ENCODE measurements at places on chromosomes 13 and 19.

- peak; percentile 81 for DNase-seq
These were observed at the start of gene ANGPTL4 for GRCh38 chr19:8363803-8364771. TSS of gene ANGPTL4 (plus strand) at chr19:8364155. CDS start at chr19:8364322, 167 bp downstream.

- DNase-seq: no peak
These were observed 1.3 kb downstream of the OSCAR start for GRCh38 chr19:54099190-54099902.

DNA sequence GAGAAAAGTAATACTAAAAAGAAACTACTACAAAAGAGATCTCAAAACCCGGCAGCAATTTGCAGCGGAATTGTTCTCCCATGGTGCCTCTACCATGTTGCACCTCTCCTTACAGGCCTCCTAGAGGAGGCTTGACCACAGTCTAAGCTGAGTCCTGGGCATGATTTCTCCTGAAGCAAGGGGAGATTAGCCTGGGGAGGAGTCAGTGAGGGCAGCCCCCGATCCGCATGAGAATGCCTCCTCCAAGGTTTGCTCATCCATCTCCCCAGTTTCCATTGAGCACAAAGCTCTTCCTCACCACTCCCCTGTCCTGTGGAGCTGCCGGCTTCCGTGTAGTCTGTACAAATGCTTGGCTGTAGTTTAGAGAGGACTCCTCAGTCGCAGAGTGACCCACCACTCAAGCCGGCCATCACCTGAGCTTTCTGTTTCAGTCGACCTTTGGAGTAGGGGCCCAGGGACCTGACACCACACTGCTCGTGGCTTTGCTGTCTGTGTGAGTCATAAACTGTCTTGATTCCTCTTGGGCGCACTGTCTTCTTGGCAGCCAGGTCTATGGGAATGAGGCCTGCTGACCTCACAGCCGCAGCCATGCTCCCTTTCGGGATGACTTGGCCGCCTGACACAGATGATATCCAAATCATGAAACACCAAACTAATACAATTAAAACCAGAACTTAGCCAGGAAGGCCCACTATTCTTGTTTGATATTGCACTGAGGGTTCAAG, 72.3 kb downstream of the C1QTNF9 start:
- DNase-seq: peak; percentile 90

DNA sequence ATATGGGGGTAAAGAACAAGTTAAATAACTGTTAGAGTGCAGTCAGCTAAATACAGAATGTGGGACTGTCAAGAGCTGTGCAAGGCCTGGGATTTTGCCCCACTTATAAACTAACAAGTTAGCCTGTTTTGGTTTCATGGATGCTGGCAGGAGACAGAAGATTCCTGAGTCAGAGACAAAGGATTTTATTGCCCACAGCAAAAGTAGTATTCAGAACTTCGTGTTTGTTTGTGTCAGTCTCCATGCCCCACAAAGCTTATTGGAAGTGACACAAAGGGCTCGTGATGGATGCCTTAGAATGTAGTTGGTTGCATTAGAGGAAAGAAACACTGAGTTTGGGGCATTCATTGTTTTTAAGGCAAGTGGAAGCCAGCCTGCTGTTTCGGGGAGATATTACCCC, 22.2 kb upstream of the SPRYD7 start:
- peak; percentile 3 for DNase-seq

GRCh38 chr13:61608138-61608537, 192.5 kb upstream of the PCDH20 start:
- no peak for DNase-seq

GRCh38 chr19:50790922-50791467, 780 bp downstream of the ACP4 start:
- no peak for DNase-seq

GRCh38 chr19:53007606-53008005, 6.1 kb upstream of the ERVV-1 start:
- DNase-seq: no peak

- DNase-seq: no peak
These were observed 534.5 kb downstream of the KLF5 start for GRCh38 chr13:73593199-73593765.

- DNase-seq: peak; percentile 41
These were observed 4.7 kb downstream of the TEX30 start for GRCh38 chr13:102768909-102769308.

DNA sequence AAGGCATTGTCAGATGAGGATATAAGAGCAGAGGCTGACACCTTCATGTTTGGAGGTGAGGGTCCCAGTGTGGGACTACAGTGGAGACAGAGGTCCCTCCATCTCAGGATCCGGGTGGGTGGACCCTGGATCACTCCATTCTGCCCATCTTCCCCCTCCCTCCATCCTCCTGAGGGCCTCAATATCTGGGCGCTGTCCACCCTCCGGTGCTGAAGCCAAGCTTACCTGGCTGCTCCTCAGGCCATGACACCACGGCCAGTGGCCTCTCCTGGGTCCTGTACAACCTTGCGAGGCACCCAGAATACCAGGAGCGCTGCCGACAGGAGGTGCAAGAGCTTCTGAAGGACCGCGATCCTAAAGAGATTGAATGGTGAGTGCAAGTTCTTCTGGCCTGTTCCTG, 11.9 kb downstream of the CYP4F12 start:
- no peak for DNase-seq

DNA sequence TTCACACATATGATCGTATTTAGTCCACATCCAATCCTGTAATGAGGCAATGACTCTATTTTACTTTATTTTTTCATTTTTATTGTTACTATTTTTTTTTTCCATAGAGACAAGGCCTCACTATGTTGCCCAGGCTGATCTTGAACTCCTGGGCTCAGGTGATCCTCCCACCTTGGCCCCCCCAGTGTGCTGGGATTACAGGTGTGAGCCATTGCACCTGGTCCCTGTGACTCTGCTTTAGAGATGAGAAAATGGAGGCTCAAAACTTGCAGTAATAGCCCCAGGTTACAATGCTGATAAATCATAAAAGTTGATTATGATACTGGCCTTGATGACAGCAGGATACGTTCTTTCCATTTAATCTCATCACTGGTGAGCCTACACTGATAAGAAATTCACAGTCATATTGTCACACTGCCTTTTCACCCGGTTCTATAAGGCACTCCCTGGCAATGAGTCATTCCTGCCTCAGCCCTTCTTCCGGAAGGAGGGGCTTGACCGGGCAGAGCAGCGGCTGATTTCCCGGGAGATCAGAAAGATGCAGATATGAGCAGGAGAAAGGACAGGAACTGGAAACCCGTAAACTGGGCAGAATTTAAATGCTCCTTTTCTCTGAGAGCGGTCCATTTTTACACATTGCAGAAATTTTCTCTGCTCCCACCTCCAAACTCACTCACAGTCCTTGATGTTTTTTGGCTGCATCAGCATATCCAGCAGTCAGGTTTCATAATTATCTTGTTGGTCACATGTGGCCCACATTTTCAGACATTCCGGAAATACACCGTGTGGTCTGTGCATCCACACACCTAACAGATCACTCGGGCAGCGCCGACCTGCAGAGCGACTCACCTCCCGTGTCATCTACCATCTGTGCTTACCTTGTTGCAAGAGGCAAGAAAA, 616.4 kb downstream of the EFNB2 start:
- peak; percentile 83 for DNase-seq

DNA sequence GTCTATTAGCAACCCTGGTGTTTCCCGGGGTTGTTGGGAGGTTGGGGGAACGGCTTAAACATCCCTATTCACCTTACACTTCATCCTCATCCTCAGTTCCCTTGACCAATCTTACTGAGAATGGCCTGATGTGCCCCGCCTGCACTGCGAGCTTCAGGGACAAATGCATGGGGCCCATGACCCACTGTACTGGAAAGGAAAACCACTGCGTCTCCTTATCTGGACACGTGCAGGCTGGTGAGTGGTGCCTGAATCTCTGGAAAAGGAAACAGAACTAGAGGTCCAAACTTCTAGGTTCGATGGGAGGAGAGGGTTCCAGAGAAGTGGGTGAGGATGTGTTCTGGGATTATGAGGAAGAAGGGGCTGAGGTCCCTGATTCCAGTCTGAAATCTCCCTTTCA, 5.9 kb downstream of the PINLYP start:
- DNase-seq: no peak

DNA sequence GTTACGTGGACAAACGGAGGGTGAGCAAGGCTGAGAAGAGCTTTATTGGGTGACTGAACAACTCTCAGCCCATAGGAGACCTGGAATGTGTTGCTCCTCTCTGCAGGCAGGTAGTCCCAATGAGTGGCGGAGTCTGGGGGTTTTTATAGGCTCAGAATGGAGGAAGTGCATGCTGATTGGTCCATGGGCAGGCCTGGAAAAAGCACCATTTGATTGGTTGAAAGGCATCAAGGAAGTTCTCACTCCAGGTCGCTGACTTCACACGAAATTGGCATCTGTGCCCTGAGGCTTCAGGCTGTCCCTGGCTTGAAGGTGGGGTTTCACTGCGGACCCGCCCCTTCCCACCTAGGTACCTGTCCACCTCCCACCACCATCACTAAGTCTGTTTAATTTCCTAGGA, 65.4 kb downstream of the SPATA13 start:
- DNase-seq: no peak

DNA sequence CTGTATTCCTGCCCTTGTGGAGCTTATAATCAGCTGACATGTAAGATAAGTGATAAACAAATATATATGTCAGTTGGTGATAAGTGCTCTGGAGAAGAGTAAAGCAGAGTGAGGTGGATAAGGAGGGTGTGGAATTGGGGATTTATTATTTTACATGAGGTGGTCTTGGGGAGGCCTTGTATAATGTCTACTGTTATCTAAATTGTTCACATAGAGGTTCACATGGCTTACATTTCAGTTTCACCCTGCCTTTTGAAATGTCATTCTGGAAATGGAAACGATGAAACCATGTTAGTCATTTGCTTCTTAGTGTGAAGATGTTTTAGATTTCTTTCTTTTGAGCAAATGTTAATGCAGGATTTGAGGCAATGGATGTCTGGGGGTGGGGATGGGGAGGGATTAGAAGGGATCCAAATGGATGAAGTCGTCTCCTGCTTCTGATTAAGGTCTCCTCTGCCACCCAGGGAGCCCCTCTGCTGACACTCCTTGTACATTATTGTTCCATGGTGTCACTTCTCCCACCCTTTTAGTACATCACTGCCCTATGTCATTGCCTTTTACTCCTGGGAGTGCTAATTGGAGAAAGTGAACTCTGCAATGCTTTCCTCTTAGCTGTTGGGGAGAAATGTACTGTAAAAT, 14.0 kb downstream of the B3GLCT start:
- no peak for DNase-seq

GRCh38 chr19:32671883-32672593, 2.9 kb downstream of the ANKRD27 start:
- no peak for DNase-seq

GRCh38 chr19:49636233-49636932, 3.6 kb downstream of the RRAS start:
- no peak for DNase-seq

- DNase-seq: peak; percentile 49
These were observed 111.4 kb upstream of the C1QTNF9B start for GRCh38 chr13:24008679-24009078.

DNA sequence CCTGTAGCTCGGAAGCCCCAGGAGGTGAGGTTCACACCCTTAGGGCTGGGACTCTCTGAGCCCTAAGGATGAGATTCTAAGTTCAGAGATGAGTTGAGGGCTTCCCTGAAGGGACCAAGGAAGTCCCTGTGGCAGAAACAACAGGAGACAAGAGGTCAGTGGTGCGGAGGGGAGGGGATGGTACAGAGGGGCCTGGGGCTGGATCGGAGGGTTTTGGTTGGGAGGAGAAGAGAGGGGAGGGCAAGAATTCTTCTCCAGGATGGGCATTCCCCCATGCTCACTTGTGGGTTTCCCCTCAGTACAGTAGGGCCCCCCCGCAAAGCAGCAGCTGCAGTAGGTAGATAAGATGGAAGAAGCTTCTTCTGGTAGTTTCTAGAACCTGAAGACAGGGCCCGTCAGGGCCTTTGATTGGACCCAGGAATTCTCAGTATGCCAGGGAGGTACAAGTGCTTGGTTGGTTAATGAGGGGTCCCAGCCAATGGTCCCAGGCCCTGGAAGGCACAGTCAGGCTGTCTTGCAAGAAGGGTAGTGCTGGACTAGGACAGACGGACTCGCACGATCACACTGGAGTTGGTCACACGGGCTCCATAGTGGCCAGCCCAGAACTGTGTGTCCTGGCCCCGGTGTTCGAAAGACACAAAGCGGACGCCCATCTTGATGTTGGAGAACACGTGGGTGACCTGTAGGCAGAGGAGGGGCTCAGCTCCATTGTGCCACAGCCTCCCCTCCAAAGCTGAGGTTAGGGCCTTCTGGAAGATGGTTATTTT, 7.3 kb downstream of the FBXO27 start:
- DNase-seq: no peak

DNA sequence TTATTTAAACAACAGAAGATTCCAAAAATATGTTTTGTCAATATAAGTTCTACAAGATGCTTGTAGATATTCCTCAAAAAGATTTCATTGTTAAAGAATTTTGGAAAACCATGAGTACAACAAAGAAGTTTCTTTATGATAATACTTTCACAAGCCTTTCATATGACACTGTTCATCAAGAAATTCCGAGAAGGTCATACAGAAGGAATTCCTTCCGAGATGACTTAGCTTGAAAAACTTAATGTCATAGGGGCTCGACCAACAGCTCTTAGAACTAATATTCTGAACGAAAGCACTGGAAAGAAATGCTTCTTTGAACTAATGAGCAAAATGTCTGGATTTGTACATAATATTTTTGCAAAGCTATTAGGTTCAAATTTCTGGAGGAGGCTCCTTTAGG, 403.4 kb downstream of the KLF5 start:
- no peak for DNase-seq

GRCh38 chr13:113404723-113405471, 41.0 kb upstream of the GRTP1 start:
- DNase-seq: no peak

GRCh38 chr13:31053091-31053490, 108.6 kb downstream of the HSPH1 start:
- peak; percentile 22 for DNase-seq

- no peak for DNase-seq
These were observed 153.8 kb upstream of the LSM14A start for GRCh38 chr19:34018546-34018945.

- DNase-seq: peak; percentile 2
These were observed 109.5 kb upstream of the WASF3 start for GRCh38 chr13:26448032-26448431.

DNA sequence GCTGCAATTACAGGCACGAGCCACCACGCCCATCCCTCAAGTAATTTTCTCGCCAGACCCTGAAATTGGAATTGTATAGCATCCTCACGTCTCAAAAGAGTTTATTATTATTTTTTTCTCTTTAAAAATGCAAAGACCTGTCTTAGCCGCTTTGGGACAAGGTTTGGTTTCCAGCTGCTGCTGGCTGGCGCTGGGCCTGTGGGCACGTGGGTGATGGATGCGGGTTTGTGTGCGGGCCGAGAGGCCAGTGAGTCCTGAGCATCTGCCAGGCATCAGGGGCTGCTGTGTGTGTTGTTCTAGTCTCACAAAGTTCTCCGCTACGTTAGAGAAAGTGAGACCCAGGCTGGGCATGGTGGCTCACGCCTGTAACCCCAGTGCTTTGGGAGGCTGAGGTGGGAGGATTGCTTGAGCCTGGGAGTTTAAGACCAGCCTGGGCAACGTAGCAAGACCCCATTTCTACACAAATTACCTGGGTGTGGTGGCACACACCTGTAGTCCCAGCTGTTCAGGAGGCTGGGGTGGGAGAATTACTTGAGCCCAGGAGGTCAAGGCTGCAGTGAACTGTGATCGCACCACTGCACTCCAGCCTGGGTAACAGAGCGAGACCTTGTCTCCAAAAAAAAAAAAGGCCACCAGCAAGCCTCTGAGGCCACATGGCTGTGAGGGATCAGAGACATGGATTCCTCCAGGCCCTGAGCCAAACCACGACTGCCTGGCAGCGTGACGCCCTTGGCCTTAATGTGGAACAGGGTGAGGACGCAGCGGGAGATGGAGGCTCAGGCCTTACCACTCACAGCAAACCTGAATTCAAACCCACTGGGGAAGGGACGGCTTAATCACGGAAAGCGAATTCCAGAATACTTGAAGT, 4.7 kb upstream of the TMPRSS9 start:
- peak; percentile 15 for DNase-seq
